ENCODE measurements at places on chromosomes 4 and X.
A peak's percentile ranks its signal among the peaks of the same experiment; 100 is the strongest.

DNA sequence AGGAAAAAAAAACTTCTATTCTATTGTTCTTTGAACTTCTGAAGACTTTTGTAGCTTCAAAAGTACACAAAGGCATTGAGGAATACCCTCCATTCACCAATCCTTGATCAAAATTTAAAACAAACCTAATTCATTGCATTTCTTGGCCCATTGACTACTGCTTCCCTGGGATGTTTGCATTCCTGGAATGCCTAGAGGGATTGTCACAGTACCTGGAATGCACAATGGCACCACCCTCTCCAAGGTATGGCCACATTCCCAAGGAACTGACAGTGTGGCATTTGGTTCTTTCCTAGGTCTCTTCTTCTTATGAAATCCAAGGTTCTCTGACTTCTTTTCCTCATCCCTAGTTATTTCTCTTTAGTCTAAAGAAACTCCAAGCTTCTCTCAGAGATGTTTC is 600.7 kb downstream of the CCSER1 start:
- DNase-seq: no peak

GRCh38 chr4:23878246-23878891 is 11.5 kb downstream of the PPARGC1A start:
- no peak for DNase-seq

- no peak for DNase-seq
Observed at GRCh38 chrX:16039834-16040233, 83.5 kb upstream of the GRPR start.

- no peak for DNase-seq
Observed at GRCh38 chrX:76428243-76429130, 977 bp downstream of the MAGEE1 start.

DNA sequence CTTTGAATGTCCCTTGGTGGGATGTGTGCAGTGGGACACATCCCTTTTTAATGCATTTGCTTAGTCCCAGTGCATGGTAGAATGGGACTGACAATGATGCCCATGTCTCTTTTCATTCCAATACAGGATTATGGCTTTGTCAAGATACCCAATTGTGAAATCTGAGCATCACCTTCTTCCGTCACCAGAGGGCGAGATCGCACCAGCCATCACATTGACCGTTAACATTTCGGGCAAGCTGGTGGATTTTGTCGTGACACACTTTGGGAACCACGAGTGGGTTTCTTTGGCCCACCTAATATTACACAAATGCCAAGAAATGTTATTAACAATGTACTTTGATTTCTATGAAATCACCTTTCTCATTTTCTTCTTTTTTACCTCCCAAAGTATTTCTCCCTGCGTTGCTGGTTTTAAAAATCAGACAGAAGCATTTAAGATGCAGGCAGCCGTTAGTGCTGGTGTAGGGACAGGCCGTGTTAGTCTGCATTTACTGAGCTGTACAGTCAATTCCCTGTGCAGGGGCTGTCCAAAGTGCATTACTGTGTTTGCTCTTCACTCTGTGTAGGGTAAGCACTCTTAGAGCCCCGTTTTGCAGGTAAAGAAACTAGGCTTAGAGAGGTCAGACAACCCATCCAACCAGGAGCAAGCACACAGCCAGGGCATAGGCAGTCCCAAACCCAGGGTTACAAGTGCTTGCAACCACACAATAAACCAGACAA is 46.5 kb downstream of the CWH43 start:
- no peak for DNase-seq

DNA sequence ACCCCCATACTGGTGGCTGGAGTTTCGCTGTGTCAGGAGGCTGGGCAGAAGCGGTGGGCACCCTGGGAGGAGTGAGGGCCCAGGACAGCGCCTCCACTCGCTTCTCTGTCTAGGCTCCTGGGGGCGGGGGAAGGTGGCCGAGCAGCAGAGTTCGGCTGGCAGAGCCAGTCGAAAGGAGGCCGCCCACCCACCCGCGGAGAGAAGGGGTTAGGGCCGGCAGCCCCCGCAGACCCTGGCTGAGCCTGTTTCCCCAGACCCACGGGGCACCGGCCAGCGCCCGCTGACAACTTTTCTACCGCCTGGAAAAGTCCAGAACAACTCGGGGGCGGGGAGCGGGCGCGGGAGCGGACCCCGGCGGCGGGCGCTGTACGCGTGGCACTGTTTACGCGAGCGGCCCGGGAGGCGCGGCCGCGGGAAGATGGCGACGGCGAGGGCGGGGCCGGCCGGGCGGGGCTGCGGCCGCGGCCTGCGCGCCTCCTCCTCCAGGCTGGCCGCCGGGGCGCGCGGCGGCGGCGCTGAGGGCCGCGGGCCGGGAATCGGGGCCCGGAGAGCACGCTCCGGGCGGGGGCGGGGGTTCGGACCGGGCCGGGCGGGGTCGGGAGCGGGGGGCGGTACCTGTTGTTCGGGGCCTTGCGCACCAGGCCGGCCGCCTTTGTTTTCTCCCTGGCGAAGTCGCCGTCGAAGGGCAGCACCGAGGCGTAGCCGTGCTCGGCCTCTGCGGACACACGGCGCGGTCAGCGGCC is 628 bp downstream of the MXD4 start:
- DNase-seq: no peak

DNA sequence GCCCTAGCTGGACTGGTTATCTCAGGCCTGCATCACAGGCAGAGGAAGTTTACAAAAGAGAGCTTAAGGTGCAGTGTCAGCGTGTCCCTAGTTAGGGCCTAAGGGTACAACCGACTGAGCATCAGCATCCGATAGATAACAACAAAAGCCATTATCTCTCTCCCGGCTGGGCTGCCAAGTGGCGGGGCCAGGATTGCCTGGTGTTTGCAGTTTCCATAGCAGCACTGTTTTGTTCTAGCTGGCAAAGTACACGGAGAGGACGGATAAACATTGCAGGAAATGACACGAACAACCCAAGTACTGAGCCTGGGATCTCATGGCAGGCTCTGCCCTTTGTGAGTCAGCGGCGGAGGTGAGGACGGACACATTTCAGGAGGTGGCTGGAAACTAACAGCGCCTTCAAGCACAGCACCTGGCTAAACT is 104.7 kb upstream of the NOCT start:
- peak; percentile 79 for DNase-seq

DNA sequence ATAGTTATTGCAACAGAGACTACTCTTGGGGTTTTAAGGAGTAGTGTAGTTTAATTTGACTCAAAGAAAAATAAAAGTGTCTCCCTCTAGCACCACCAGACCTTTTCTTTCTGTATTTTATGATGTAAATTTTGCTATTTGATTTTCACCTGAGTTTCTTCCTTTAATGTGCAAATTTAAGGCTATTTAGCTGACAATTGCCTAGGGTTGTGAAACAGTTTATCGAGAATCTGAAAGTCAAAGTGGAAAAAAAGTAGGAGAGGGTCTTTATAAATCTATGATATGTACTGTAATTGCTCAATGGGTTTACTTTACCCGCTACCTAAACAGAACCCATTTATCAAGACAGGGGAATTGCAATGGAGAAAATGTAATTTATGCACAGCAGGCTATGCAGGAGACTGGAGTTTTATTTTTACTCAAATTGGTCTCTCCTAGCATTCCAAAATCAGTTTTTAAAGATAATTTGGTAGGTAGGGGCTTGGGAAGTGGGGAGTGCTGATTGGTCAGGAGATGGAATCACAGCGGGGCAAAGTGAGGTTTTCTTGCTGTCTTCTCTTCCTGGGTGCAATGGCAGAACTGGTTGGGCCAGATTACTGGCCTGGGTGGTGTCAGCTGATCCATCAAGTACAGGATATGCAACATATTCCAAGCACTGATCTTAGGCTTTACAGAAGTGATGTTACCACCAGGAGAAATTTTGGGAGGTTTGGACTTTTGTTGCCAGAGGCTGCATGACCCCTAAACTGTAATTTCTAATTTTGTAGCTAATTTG is 228.6 kb upstream of the TACR3 start:
- DNase-seq: peak; percentile 12

DNA sequence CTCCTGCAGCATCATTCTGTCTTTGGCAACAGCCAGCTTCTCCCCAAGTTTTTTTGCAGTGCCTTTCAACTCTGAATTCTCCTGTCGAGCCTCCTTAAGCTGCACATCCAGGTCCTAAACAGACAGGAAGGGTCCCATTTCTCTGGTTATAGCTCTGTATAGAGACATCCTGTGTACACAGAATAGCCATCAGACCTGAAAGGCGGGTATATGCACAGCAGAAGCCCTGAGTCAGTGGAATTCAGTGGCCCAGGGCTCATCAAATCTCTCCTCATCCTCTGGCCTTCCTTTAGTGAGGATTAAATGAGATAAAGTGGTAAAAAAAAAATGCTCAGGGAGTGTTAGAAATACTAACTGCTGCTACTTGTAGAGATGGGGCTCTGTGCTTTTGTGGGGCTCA is 73.8 kb downstream of the FAM184B start:
- DNase-seq: no peak

DNA sequence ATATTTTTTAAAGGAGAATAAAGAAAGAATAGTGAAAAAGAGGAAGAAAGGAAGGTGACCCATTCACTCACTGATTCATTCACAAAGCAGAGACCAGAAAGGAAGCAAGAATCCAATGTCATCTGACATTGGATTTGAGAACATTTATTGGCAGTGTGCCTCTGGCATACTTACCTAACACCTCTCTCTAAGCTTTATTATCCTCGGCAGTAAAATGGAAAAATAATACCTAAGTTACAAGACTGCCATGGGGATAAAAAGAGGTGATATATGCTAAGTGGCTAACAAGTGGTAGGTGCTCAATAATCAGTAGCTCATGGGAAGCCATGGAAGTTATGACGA is 41.6 kb upstream of the PPARGC1A start:
- DNase-seq: no peak

DNA sequence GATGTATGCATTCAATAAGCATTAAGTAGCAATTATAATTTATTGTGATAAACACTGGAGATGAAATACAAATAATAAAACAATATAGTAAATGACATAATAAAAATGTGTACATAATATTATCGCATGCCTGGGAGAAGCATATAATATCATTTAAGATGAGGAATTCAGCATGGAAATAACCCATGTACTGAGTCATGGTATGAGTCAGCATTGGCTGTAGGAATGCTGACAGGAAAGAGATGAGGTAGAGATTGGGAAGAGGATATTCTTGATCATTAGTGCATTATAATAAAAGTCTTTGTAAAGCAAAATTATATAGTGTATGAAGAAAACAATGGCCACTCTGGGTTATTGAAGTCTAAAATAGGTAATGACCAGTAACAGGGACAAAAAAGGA is 82.8 kb downstream of the MAGEB10 start:
- no peak for DNase-seq

Data from epithelial cell of prostate (primary cell).